ENCODE measurements at places on chromosomes 4 and X. TPM values are rescaled to one million over a fixed set of nuclear protein-coding genes. Genes with fewer than 3 reads are reported as not detected.

PRSS12 gene
- total RNA-seq, result 0.14 TPM

CPZ gene
- 0.20 TPM for total RNA-seq

RP2 gene
- 3.6 TPM for total RNA-seq

DMP1 gene
- total RNA-seq, result not detected

SCML2 gene
- 1.4 TPM for total RNA-seq

GYPB gene
- total RNA-seq, result not detected

SPANXN3 gene
- total RNA-seq, result not detected

CXorf38 gene
- 6.0 TPM for total RNA-seq

RHOH gene
- total RNA-seq, result not detected

SSX2B gene
- total RNA-seq, result not detected

MAGEE1 gene
- total RNA-seq, result 2.0 TPM

DNA sequence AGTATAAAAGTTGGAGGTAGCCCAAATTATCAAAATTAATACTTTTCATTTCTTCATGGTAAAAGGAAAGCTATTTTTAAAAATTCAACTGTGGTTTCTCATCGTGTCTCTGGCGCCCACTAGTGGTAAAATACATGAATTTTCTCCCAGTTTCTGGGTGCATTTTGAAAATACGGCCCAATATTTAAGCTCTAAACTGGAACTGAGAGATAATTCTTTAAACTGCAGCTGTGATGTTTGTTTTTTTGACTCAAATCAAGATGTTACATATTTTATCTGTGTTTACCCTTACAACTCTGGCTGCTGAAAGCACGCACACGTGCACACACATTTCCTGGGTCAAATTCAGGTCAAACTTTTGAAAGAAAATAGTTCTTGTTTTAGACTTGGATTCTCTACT lies 123.9 kb upstream of the ACSL4 start:
- no peak for DNase-seq

DNA sequence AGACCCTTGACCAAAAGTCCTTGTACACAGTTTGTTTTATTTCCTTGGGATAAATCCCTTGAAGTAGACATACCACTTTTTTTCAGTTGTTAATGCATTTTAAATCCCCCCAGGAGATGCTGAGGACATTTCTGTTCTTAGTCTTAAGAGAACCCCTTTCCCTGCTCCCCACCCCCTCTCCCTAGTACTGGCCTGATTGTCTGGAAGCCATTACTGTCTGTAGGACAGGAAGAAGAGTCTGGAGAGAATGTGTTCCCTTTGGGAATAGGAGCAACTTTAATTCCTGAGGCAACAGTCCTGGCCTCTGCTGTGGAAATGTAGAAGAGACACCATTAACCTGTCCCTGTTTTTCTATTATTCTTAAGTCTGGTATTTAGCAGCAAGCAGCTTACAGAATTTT lies 52.3 kb upstream of the TMEM131L start:
- DNase-seq, result no peak

DNA sequence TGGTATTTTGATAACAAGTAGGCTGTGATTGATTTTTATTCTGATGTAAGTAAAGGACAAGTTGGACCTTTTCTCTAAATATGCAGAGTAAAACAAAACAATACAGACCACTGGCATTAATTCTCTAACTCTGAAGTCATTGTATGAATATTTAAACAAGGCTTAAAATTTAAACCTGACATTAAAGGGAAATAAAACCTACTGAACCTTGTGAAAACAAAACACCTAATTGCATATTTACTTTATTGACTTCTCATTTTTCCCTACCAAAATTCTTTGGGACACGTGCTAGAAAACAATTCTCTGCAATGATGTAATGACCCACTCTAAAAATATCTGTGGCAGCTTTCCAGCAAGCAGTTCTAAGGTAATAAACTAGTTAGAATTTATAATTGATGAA lies 369.7 kb upstream of the TRAM1L1 start:
- DNase-seq, result no peak

DNA sequence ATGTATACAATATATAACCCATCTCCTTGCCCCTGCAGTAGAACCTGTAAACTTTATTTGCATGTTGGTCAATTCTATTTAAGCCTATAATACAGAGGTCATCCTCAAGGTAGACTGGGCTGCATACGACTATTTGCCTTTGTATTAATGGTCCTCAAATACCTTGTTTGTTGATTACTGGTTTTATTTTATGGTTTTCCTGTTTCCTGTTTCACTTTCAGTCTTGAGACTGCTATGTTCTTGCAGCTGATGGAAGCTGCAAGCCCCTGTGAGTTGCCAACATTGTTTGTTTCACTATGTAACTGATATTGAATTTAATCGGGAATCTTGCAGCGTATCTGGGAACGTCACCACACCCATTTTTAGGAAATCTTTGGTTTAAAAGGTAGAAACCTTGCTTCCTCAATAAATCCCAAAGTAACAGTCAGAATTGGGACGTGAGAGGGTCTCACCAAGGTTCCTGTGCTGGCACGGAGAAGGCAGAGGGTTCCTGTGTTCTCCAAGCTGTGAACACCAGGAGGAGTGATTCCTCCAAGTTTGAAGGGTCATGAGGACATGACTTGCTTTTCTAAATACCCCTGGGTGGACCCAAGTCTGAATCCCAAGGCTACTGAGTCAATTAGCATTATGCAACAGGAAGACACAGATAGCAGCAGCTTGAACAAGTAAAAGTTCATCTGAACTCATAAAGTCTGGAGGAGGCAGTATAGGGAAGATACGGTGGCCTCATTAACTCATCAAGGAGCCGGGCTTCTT lies 110.6 kb upstream of the PNPLA4 start:
- no peak for DNase-seq

- DNase-seq, result peak; percentile 64
Observed at GRCh38 chr4:42568610-42569207, 88.2 kb downstream of the ATP8A1 start.

DNA sequence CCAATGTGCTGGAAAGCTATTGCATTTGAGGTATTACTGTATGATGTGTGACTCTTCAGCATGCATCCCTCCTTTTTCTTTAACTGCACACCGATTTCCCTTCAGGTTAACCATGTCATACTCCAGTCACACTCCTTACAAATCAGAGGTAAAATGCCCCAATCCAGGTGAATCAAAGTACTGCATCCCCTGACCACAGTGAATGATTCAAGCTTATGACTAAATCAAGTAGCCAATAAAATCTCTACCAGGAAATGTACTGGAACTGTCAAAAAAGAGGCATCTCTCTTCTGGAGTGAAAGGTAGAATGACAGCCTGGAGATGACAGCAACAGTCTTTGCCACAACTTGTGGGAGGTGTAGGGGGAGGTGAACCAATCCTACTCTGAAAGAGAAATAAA lies 10.4 kb downstream of the ADAMTS3 start:
- DNase-seq, result no peak

- no peak for DNase-seq
Observed at GRCh38 chr4:18860836-18861530, 839.4 kb upstream of the LCORL start.

DNA sequence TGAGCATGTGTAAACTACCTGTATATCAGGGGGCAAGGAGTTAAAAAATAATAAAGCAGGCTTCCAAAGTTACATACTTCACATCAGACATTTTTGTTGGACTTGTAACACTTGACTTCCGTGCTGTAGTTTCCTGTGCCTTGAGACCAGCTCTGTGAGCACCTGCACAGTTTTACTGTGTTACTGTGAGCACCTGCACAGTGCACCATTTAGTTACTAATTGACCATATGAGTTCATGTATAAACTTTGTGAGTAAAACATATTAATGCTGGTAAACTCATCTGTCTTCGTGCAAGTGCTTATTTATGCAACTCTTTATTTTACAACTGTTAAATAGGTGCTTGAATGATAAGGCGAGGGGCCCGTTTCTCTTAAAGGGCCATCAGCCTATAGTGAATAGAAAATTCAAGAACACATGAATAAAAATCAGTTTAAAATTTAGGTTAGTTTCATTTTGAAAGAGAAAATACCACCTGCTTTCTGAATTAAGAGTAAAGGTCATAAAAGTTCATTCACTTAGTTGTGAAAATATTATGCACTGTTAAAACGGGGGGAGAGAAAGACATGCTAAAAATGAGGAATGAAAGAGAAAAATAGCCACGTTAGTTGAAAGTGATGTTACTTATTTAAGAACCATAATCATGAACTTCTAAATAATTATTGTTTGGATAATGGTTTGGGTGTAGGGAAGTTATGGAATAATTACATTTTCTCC lies 42.4 kb downstream of the USP9X start:
- DNase-seq, result no peak

DNA sequence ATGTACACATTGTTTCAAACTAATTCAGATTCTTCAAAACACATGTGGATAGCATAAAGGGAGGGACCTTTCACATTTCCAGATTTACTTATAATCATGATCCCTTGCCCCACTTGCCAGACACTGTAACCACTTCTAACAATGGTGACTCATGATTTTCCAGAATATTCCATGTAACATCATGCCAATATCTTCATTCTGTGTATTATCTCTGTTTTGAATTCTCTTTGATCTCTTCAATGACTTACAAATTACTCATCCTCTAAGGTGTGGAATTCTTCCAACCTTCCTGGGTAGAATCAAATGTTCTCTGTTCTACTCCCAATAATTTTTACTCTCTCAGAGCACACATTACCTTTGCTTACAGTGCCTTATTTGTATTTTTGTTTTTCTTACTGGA lies 517.1 kb downstream of the PCDH7 start:
- no peak for DNase-seq

- DNase-seq, result no peak
Observed at GRCh38 chr4:78710536-78710935, 65.6 kb upstream of the BMP2K start.

DNA sequence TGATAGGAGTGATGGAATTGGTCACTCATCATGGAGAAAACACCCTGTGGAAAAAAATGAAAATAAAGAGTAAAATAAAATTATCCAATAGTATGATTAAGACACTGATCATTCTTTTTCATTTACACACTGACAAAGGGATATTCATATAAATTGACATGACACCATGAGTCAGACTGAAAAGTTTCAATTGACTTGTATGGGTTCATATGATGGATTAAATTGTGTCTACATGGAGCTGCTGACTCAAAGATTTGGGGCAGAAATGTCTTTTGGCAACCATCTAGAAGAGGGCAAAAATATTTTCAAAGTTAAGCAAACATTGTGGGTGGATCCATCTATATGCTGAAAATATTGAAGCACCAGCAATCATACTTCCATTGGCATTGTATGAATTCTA lies 153.4 kb upstream of the PPP3CA start:
- no peak for DNase-seq

- no peak for DNase-seq
Observed at GRCh38 chr4:80875642-80876041, 154.9 kb upstream of the BMP3 start.

GRCh38 chr4:99404595-99405287 lies 30.4 kb downstream of the ADH7 start:
- DNase-seq, result no peak

- no peak for DNase-seq
Observed at GRCh38 chrX:75893281-75893680, 108.2 kb upstream of the MAGEE2 start.

GRCh38 chr4:128320656-128321055 lies 33.0 kb upstream of the PGRMC2 start:
- DNase-seq, result no peak

- DNase-seq, result no peak
Observed at GRCh38 chrX:53249408-53250042, 24.5 kb upstream of the KDM5C start.

DNA sequence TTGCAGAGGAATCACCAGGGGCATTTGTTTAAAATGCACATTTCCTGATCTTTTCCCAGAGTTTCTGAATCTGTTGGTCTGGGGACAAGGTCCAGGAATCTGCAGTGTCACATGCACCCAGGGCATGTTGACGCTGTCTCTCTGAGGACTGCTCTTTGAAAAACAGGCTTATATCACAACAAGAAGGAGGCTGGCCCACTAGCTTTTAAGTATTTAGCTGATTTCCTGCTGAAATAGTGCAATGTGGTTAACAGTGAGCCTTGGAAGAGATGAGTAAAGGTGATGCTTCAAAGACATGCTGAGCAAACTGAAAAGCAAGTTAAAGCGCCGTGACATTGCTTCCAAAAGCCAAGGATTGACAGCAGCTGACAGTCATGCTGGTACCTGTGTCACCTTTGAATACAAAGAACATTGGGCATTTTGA lies 18.6 kb upstream of the SEPSECS start:
- DNase-seq, result no peak

DNA sequence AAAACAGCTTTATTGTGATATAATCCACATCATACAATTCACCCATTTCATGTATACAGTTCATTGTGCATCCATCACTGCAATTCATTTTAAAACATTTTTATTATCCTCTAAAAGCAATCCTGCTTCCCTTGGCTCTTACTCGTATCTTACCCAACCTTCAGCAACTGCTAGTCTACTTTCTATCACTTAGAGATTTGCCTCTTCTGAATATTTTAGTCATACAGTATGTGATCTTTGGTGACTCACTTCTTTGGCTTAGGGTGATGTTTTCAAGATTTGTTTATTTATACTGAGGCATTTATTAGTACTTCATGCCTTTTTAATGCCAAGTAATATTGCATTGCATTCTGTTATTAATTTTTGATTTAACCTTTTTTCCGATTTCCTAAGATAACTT lies 15.0 kb upstream of the MSMO1 start:
- no peak for DNase-seq

- DNase-seq, result no peak
Observed at GRCh38 chr4:78525559-78525958, 26.0 kb upstream of the ANXA3 start.

DNA sequence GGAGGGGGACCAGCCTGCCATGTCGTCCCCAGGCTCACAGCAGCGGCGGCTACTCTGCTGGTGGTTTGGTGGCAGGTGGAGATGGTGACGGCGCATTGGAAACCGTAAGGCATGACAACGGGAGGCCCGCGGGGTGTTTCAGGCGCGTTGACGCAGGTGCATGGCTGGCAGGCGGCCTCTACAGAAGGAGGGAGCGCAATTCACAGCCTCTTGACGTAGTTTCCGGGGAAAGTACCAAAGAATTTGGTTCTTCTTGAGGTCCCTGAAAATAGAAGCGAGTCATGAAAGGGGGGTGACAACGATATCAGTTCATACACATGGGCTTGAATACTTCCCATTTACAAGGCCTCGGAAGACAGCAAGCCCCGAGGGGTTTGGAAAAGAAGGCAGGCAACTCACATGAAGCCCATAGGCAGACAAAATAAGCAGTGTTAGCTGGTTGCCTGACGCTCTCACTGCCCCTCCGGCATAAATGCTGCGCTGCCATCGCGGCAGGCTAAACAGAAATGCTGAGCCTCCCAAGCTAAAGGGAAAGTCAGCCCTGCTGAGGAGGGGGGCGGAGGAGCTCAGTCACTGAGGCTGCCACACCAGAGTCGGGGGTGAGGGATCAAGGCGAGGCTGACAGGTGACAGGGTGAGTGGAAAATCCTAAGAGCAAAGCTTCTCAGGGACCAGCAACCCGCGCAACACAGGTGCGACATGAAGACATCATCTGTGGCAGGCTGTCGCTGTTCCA lies 52.3 kb upstream of the PDLIM3 start:
- no peak for DNase-seq

GRCh38 chrX:41705680-41706374 lies 17.1 kb downstream of the GPR34 start:
- DNase-seq, result no peak

- no peak for DNase-seq
Observed at GRCh38 chr4:168942985-168943384, 67.1 kb downstream of the CBR4 start.

GRCh38 chrX:129790808-129791207 lies 11.1 kb downstream of the SASH3 start:
- DNase-seq, result no peak

- DNase-seq, result no peak
Observed at GRCh38 chr4:18021470-18021719, 160 bp downstream of the LCORL start.
